ENCODE measurements at places on chromosomes 16 and 17.
A peak's percentile ranks its signal among the peaks of the same experiment; 100 is the strongest.

- no peak for DNase-seq
Observed at GRCh38 chr16:57549730-57550129, 7.3 kb downstream of the ADGRG5 start.

- no peak for DNase-seq
Observed at GRCh38 chr17:58264407-58265103, 16.2 kb downstream of the MPO start.

DNA sequence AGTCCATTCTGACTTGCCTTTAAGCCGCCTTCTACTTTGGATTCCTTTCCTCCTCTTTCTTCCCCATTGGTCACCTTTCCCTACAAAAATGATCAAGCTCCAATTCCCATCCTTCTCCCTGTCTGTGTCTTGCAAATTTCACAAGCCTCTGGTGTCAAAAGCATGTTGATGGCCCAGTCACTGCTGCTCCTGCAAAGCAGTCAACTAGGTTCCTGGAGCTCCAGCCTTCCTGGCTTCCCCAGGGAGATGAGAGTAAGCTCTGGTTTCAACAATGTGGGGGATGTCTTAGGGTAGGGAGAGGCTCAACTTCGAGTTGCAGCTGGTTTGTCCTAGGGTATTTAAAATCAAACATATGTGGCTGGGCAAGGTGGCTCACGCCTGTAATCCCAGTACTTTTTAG, 36.1 kb upstream of the HELZ start:
- no peak for DNase-seq

GRCh38 chr17:64938925-64939474, 19.7 kb upstream of the LRRC37A3 start:
- peak; percentile 71 for DNase-seq

DNA sequence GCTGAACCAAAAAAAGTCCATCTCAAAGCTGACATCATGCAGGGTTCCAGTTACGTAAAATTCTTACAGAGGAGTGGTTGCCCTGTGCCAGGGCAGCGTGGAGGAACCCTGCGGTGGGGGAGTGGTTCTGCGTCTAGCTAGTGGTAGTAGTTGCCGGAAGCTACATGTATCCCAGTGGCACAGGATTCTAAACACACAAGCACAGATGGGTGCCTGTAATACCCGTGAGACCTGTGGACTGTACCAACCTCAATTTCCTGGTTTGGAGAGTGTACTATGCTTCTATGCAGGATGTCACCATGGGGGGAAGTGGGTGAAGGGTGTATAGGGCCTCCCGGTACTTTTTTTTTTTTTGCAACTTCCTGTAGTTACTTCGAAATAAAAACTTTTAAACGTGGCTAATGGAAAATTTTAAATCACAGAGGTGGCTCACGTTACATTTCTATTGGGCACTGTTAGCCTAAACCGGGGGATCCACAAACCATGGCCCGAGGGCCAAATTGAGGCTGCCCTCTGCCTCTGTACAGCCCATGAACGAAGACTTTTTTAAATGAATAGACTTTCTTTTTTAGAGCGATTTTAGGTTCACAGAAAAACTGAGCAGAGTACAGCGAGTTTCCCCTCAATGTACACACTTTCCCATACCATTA, 38.5 kb downstream of the TBC1D16 start:
- DNase-seq: peak; percentile 78

- DNase-seq: no peak
Observed at GRCh38 chr16:14553447-14553846, 76.6 kb downstream of the PARN start.

- no peak for DNase-seq
Observed at GRCh38 chr16:27301236-27301861, 12.4 kb upstream of the IL4R start.

GRCh38 chr17:76753061-76753961, 15.4 kb downstream of the MFSD11 start:
- DNase-seq: peak; percentile 57

GRCh38 chr17:63611354-63611753, 10.7 kb downstream of the TACO1 start:
- no peak for DNase-seq
